Occipital lobe (tissue), 3 donors: ENCODE measurements at places on chromosomes 6 and 20. TPM values are rescaled to one million over a fixed set of nuclear protein-coding genes. Genes with fewer than 3 reads are reported as not detected.

MGME1 gene
- 8.4 TPM for total RNA-seq

BCKDHB gene
- 19.8 TPM for total RNA-seq

CASP8AP2 gene
- 55.4 TPM for total RNA-seq

DYNLT2 gene
- total RNA-seq, result 2.8 TPM

OR2B6 gene
- total RNA-seq, result not detected

FERMT1 gene
- 1.4 TPM for total RNA-seq

SPATA25 gene
- total RNA-seq, result 1.7 TPM

MEI4 gene
- total RNA-seq, result 0.47 TPM
